ENCODE measurements at places on chromosomes 4 and X. TPM values are rescaled to one million over a fixed set of nuclear protein-coding genes. Genes with fewer than 3 reads are reported as not detected.

The PDS5A gene
- total RNA-seq: 57.1 TPM

The TMEM255A gene
- total RNA-seq: 0.13 TPM

GRCh38 chrX:74523870-74524735 lies 90.3 kb downstream of the RLIM start:
- H3K36me3 ChIP-seq: no peaks in the 10 kb centered on the region
- peaks cover 2% of the 10 kb centered on the region for H3K27me3 ChIP-seq
- H3K4me1 ChIP-seq: no peaks in the 10 kb centered on the region
- DNase-seq: no peak
- no peak overlapping the region for H3K4me3 ChIP-seq

GRCh38 chrX:125089761-125090445 lies 229.8 kb upstream of the TEX13C start:
- H3K4me1 ChIP-seq: no peaks in the 10 kb centered on the region
- H3K27ac ChIP-seq: no peak overlapping the region
- H3K4me3 ChIP-seq: no peak overlapping the region
- DNase-seq: no peak
- H3K36me3 ChIP-seq: no peaks in the 10 kb centered on the region

DNA sequence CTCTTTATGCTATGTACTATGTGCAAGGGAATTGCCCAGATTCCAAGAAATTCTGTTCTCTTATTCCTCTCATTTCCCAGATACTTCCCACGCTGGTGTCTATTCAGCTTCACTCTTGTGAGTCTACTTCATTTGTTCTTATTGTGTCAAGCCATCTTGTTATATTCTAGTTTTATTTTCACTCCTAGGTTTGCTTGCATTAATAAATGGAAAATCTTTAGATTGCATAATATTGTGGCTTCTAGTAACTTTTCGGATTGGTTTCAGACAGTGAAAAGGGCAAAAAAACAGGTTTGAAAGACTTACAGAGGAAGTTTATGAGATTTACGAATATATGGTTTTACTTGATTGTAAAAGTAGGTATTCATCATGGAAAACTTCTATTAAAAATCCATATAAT lies 128.4 kb downstream of the BTC start:
- H3K27ac ChIP-seq: no peak overlapping the region
- DNase-seq: no peak

- no peak overlapping the region for H3K27ac ChIP-seq
- H3K27me3 ChIP-seq: peaks cover 3% of the 10 kb centered on the region
- H3K4me1 ChIP-seq: peaks cover 4% of the 10 kb centered on the region
- H3K36me3 ChIP-seq: no peaks in the 10 kb centered on the region
Observed at GRCh38 chr4:70405765-70406164, 8.0 kb downstream of the OPRPN start.

DNA sequence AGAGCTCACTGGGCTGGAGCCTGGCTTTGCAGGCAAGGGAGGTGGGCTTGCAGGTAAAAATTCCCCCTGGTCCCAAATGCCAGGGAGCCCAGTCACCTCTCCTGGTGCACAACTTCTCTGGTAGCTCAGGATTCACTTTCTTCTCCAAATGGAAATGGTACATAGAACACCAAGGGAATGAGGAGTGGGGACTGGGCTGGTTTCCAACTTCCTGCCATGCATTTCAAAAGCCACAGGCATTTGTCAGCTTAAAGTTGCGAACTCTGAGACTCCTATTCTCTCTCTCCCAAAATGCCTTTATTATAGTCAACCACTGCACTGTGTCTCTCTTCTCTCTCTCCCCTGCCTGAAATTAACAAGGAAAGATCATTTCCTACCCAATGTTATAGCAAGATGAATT lies 177.3 kb downstream of the GRIA3 start:
- no peak overlapping the region for H3K4me3 ChIP-seq
- peaks cover 1% of the 10 kb centered on the region for H3K27me3 ChIP-seq
- H3K27ac ChIP-seq: no peak overlapping the region
- no peaks in the 10 kb centered on the region for H3K36me3 ChIP-seq

DNA sequence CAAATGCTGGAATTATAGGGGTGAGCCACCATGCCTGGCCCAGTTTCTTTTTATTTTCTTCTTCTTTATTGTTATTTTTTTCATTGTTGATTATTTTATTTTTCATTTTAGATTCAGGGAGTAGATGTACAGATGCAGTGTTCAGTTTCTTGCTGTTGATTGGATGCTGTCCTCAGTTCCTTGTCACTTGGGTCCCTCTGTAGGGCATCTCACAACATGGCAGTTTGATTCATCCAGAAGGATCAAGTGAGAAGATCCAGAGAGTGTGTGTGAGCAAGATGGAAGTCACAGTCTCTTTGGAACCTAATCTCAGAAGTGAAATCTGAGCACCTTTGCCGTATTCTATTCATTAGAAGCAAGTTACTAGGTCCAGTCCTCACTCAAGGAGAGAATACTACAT lies 20.9 kb downstream of the HMGB3 start:
- H3K27me3 ChIP-seq: no peaks in the 10 kb centered on the region
- no peaks in the 10 kb centered on the region for H3K36me3 ChIP-seq
- no peaks in the 10 kb centered on the region for H3K4me1 ChIP-seq
- H3K4me3 ChIP-seq: no peak overlapping the region
- no peak overlapping the region for H3K27ac ChIP-seq

DNA sequence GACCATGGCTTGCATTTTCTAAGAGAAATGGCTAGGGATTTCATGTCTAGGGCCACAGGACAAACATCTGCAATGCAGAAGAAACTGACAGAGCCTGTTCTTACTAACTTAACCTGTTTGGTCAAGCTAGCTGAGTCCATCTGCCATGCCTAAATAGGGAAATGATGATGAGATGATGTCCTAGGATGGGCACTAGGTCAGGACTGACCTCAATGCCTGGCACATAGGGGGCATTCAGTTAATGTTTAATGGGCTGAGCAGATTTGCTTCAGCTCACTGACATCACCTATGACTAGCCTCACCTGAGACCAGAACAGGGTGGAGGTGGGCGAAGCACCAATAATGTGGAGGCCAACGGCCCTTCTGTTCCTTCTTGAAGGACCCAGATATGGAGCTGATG lies 174.2 kb upstream of the SCML1 start:
- H3K4me1 ChIP-seq: peaks cover 5% of the 10 kb centered on the region
- H3K4me3 ChIP-seq: no peak overlapping the region
- no peaks in the 10 kb centered on the region for H3K36me3 ChIP-seq
- no peak overlapping the region for H3K27ac ChIP-seq
- H3K27me3 ChIP-seq: no peaks in the 10 kb centered on the region
- no peak for DNase-seq

GRCh38 chr4:126799416-126799815 lies 833.3 kb upstream of the INTU start:
- H3K27ac ChIP-seq: no peak overlapping the region
- no peaks in the 10 kb centered on the region for H3K27me3 ChIP-seq
- no peak for DNase-seq
- H3K36me3 ChIP-seq: no peaks in the 10 kb centered on the region
- H3K4me1 ChIP-seq: no peaks in the 10 kb centered on the region

- no peaks in the 10 kb centered on the region for H3K27me3 ChIP-seq
- H3K4me3 ChIP-seq: no peak overlapping the region
- H3K27ac ChIP-seq: no peak overlapping the region
- DNase-seq: no peak
- peaks cover 3% of the 10 kb centered on the region for H3K4me1 ChIP-seq
- H3K36me3 ChIP-seq: no peaks in the 10 kb centered on the region
Observed at GRCh38 chr4:161522031-161522430, 641.8 kb downstream of the FSTL5 start.

All from endothelial cell (in vitro differentiated cells).